ENCODE measurements at places on chromosomes 11 and 22. TPM values are rescaled to one million over a fixed set of nuclear protein-coding genes. Genes with fewer than 3 reads are reported as not detected.
A peak's percentile ranks its signal among the peaks of the same experiment; 100 is the strongest.

DNA sequence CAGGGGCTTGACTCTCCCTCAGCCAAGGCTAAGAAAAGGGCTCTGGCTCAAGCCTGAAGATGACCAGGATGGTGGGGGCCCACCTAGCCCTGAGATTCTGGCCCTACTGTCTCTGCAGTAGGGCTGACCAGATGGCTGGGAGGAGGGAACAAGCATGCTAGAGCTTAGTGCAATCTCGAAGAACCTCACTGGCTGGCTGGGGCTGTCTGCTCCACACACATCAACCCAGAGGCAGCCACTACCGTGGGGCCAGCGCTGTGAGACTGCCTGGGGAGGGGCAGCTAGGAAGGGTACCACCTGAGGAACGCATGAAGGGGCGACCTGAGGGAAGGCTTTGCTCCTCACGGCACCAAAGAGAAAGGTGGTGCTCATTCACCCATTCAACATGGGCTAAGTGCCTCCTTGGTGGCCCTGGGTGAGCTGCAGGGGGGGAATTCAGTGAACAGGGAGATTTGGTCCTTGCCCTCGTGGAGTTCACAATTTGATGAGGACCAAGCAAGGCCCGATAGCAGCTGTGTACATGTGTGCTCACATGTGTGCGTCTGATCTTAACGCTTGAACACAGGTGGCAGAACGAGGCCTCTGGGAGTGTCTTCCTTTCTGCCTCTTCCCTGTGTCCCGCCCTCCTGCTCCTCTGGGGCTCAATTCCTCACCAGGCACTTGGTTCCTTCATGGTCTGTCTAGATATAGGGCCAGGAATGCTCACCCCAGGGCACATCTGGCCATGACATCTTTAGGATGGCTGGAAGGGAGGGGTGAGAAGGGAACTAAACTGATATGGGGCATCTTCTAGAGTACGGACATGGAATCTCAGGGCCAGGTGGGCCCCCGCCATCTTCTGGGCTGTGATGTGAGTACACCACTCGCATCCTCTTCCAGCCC, 102.3 kb upstream of the PITPNB start:
- DNase-seq = peak; percentile 59

- no peak for DNase-seq
Observed at GRCh38 chr22:37636186-37636948, 3.1 kb upstream of the SH3BP1 start.

GRCh38 chr11:118129471-118130172, 23.0 kb downstream of the SCN4B start:
- no peak for DNase-seq

Gene CTTN
- 313 TPM for total RNA-seq

All from osteocyte (in vitro differentiated cells).